ENCODE measurements at places on chromosomes 16 and 17.
A peak's percentile ranks its signal among the peaks of the same experiment; 100 is the strongest.

- DNase-seq = no peak
These were observed 25.5 kb downstream of the RAB11FIP3 start for GRCh38 chr16:450785-451512.

- DNase-seq = peak; percentile 66
These were observed 61.6 kb downstream of the TIMM22 start for GRCh38 chr17:1058423-1059130.

DNA sequence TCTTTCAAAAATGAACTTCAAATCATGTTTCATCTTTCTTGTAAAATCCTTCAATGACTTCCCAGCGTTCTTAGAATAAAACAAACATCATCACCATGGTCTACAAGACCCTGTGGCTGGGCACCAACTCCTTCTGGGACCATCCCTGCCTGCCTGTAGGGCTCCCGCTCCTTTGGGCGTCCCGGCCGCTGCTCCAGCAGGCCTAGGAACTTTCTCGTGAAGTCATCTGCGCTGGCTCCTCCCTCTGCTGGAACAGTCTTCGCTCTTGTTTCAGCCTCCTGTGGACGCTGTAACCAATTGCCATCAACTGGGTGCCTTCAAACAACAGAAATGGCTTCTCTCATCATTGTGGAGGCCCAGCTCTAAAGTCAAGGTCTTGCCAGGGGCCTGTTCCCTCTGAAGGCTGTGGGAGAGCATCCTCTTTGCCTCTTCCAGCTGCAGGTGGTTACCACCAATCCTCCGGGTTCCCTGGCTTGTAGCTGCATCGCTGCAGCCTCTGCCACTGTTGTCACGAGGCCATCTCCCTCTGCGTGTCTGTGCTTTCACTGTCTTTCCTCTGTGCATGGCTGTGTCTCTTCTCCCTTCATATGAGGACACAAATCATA lies 185.5 kb upstream of the SDK2 start:
- no peak for DNase-seq

DNA sequence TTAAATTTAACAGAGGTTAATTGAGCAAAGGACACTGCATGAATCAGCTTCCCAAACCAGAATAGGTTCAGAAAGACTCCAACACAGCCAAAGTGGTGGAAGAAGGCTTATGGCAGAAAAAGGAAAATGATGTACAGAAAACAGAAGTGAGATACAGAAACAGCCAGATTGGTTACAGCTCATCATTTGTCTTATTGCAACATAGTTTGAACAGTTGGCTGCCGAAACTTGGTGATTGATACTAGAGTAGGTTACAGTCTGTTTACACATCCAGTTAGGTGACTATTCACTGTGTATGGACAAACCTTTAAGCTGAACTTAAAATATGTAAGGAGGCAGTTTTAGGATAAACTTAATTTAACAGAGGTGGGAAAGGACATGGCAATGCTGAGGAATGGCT lies 18.3 kb downstream of the TMEM100 start:
- DNase-seq = no peak

DNA sequence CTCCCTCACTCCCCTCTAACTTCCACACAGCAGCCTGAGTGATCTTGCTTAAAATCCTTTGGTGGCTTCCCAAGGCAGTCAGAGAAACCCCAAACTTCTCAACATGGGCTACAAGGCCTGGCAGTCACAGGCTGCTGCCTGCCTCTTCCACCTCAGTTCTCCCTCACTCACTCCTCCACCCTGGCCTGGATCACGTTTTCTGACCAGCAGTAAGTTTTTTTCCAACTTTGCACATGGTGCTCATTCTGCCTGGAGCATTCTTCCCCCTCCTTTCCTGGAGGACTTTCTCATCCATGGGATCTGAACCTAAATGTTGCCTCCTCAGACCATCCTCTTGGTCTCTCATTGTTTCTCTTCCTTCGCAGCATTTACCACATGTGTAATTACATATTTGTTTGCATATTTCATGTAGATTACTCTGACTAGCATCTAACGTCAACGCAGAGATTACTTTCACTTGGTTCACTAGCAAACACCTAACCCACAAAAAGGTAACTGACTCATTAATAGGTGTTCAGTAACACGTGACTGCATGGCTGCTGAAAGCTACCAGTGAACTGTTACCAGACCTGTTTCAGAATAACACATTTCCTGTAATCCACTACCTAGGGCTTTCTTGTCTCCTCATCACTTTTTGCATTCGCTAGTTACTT lies 17.1 kb downstream of the GNA13 start:
- no peak for DNase-seq

GRCh38 chr17:37388266-37388665 lies 12.5 kb downstream of the C17orf78 start:
- no peak for DNase-seq

DNA sequence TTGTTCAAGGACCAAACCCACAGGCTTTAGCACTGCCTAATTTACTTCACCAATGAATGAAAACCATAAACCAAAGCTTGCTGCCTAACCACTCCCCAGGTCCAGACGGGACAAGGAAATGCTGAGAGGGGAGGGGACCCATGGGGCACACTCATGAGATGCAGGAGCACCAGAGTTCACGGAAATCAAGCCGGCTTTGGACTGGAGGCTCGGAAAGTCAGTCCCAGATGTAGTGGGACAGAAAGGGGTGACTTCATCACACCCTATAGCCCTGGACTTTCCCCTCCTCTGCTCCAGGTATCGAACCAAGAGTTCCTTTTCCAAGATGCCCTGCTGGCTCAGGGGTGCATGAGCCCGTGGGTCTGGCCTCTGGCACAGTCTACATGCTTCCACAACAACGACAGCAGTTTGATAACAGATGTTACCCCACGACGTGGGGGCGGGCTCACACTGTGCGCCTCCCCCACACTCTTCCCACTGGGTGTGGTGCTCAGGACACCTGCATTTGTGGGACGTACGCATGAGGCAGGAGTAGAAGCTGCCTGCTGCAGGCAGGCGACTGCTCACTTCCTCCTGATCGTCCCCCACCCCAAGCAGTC lies 63.2 kb downstream of the AMFR start:
- DNase-seq = no peak

DNA sequence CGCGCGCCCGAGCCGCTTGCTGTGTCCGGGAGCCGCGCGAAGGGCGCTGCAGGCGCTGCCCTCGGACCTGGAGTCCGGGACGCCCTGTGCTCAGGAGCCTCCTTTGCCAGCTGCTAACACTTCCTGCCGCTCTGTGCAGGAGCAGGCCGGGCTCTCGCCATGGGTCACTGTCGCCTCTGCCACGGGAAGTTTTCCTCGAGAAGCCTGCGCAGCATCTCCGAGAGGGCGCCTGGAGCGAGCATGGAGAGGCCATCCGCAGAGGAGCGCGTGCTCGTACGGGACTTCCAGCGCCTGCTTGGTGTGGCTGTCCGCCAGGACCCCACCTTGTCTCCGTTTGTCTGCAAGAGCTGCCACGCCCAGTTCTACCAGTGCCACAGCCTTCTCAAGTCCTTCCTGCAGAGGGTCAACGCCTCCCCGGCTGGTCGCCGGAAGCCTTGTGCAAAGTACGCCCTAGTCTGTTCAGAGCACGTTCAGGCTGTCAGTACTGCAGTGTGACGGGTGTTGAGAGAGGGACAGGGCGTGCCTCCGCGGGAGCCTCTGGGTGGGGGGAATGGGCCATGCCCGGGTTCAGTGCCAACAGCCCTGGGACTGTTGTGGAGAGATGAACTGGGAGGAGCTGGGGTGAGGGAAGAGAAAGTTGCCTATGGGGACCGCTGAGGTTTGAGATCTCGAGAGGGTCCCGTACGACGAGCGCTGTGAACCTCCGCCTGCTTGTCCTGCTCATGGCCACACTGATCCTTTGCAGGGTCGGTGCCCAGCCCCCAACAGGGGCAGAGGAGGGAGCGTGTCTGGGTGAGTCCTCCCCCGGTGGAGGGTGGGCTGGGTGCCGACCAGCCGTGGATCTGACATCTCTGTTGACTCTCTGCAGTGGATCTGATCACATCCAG lies 1.3 kb downstream of the ZNF276 start:
- peak; percentile 64 for DNase-seq

DNA sequence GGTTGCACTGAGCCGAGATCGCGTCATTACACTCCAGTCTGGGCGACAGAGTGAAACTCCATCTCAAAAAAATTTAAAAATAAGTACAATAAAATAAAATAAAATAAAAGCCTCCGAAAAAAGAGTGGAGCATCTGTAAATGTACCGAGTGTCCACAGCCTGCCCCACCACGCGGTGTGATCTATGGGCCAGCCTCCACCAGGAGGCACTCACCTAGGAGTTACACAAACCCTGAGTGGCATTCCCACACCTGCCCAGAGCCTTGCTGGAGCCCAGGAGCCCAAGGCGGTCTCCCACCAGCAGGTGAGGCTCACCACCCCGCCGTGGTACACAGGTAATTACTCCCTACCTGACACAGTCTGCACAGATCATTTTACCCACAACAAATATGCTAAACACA lies 183.2 kb downstream of the ZNF423 start:
- no peak for DNase-seq

GRCh38 chr17:9209347-9209746 lies 188.0 kb downstream of the NTN1 start:
- DNase-seq = no peak

DNA sequence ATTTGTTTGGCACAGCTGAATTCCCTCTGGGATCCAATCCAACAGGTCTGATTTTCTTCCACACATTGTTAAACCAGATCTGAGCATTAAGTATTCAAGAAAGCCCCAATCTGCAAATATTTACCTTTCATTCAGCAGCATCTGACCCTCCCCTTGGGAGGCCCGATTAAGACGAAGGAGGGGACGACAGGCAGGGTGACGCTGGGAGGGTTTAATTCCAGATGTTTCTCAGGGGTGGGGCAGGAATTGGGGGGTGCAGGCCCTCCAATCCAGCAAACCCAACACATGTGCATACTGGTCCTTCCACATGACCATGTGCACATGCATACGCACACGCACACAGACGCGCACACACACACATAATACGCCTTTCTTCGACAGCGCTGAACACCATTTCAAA lies 240.5 kb downstream of the GSG1L start:
- DNase-seq = no peak

GRCh38 chr16:48523415-48524204 lies 86.4 kb downstream of the N4BP1 start:
- no peak for DNase-seq

DNA sequence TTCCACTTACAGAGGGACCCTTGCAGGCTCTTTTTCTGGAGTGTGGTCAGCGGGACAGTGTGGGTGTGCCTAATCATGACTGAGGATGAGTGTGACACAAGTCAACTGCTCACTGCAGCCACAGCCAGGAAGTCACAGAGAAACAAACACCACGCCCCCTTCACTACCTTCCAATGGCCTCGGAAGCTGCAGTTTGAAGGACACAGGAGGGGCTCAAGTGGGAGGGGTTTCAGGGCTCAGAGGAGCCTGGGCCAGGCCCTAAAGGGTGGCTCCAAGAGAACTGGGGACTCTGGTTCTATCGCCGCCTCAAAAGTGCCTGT lies 116.2 kb upstream of the SDK2 start:
- no peak for DNase-seq

DNA sequence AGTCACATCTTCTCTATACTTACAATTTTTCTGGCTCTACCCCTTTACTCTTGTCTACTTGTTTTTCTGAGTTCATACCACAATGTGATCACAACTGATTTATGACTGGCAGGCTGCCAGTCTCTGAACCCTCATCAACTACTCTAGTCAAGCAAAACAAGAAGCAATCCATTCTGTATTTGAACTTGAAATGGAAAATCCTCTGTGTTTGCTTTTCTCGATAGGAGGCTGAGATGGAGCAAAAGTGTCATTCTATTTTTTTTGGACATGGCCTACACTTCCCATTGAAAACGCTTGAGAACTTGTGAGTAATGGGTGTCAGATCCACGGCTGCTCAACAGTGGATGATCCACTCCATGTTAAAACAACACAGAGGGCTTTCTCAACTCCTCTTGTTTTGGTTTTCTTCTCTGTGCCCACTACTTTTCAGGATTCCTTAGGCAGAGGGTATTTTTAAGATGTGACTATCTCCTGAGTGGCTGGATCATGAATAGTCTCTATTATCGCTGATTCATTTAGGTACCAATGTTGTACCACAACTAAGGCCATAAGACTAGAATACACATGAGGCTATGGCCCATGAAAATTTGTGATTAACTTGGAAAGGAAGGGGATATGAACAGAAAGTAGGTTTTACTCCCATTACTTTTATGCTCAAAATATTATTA lies 11.7 kb downstream of the TMEM100 start:
- no peak for DNase-seq

DNA sequence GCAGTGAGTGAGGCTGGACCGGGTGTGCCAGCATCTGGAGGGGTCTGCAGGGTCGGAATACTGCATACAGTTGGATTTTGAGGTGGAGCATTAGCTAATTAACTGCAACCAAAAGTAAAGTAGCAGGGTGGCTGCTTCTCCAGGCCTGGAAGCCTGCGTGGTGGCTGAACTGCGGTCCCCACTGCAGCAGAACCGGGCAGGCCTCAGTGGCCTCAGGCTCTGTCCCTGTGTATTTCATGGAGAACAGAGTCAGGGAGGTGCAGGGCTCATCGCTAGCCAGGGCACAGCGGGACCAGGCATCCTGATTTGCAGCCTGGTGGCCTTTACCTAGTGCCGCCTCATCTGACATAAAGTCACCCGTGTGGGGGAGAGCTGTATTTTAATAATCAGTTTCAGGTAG lies 131.9 kb downstream of the RPTOR start:
- no peak for DNase-seq

DNA sequence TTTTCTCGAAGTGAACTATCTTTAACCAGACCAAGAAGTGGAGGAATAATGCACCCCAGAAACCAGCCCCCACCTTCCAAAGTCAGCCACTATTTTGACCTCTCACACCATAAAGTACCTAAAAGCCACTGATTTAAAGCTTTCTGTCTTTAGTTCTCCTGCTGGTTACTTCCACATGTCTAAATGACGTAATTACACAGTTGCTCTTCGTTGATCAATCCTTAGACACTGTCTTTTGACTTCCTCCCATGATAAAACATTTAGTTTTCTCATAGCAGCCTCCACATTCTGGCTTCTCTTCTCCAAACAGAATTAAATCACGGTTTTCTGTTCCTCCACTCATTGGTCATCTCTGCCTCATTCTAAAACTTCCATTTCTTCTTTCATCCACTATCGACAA lies 294.4 kb upstream of the N4BP1 start:
- DNase-seq = no peak

DNA sequence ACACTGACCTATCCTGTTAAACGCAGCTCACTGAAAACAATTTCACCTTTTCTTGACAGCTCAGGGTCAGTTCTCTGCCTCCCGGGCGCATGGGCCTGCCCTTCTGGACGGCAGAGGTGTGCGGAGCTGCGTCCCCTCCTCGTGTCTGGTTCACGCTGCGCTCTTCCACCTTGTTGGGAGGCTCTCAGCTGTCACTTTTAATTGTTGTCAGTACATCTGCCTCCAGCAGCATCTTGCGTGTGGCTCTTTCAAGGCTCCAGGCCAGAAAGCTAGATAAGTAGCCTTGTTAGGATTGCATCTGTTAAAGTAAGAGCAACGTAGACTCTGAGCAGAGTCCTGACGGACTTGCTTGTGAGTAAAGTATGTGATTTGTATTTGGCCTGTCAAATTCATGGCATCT lies 59.4 kb downstream of the MGAT5B start:
- no peak for DNase-seq

GRCh38 chr17:2076087-2076984 lies 21.4 kb downstream of the HIC1 start:
- DNase-seq = no peak

GRCh38 chr16:89596957-89597649 lies 16.3 kb upstream of the DPEP1 start:
- DNase-seq = no peak

- no peak for DNase-seq
These were observed 16.4 kb downstream of the RARA start for GRCh38 chr17:40325156-40326013.

Measured in stimulated activated CD4-positive, alpha-beta T cell treated with anti-CD3 and anti-CD28 coated beads, TNF-alpha, amount 100 ng/mL, for 24 hours (primary cell).